Hippocampal formation (tissue), 2 donors: ENCODE measurements at places on chromosomes 16 and 17.

DNA sequence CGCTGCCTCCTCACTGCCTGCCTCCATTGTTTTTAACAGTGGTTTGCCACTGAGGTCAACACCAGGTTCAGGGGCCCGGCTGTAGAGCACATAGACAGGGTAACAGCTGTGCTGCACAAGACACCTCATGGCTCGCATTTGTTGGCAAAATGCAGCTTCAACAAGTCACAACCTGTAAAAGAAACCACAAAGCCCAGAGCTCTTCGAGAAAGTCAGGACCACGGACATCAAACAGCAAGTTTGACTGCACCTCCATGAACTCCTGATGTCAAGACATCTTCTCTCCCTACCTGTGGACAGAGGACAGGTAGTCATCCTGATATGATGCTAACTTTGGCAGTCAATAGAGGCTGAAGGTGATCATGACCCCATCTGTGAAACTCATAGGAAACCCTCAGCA lies 142.4 kb upstream of the SOX9 start:
- DNase-seq, result no peak

- no peak for DNase-seq
Measured at GRCh38 chr17:76611758-76612157, 26.1 kb upstream of the ST6GALNAC2 start.

GRCh38 chr17:75566416-75566815 lies 21.2 kb upstream of the MYO15B start:
- DNase-seq, result no peak

DNA sequence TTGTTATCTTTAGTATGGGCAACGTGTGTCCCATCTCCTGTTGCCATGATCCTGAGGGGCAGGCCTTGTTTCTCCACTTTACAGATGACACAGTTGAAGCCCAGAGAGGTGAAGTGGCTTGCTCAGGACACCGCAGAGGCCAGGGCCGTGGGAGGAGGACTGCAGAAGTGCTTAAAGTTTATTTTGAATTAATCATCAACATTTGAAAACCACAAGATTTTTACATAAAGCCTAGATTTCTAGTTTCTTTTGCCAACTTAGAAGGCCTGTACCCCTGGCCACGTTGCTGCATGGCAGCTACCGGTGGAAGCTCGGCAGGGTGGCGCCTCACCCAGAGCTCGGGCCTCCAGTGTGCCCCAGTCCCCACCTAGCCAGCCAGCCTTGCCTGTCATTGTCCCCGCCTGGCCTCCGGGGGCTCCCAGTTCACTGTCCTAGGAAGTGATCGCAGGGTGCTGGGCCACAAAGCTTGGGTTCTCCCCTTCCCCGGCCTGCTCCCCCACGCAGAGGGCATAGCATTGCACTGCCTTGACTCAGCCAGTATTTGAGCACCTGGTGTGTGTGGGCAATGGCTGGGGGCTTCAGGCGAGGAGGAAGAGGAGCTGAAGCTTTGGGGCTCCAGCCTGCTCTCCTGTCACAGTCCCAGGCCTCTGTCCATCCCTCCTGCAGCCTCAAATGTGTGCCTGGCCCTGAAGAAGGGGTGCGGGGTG lies 14.8 kb upstream of the ADCY7 start:
- DNase-seq, result no peak

- no peak for DNase-seq
Measured at GRCh38 chr16:11217651-11218603, 38.1 kb downstream of the SOCS1 start.

DNA sequence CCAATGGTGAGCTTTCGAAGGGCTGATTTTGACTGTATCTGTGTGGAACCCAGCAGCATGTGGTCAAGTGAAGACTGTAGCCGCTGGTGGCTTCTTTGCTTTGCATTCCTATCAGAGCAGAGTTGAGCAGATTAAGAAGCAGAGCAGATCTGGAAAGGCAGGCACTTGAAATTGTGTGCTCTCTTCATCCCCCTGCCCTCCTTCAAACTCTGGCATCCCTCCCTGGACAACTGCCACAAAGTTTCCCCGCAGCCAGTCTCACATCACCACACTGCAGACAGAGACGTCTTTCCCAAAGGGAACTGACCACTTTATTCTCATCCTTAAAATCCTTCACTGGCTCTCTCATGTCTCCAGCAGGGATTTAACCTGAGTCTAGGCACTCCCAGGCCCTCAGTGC lies 237.1 kb upstream of the DYNLRB2 start:
- no peak for DNase-seq

DNA sequence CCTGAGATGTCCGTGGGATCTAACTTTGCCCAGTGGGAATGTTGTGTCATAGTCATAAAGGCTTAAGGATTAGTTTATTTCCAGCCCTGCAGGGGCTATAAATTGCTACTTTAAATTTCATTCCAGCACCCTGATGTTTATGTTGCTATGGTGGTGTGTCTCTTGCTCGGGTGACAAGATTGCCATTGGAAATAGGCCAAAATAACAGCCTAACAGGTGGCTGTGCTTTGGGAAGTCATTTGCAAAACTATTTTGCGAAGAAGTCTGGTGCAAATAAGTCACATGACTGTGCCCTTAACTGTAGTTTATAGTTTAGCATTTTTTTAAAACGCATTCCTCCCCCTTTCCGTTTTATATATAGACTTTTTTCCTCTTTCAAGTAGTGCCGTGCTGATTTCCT lies 23.1 kb downstream of the PITPNC1 start:
- no peak for DNase-seq
